CD4-positive, alpha-beta T cell (primary cell): ENCODE measurements at places on chromosomes 2 and 18.

GRCh38 chr2:96264656-96265348 is 995 bp downstream of the TMEM127 start:
- DNase-seq: no peak
- H3K4me3 ChIP-seq: peak overlapping the region; percentile 86
- peak overlapping the region; percentile 31 for H3K27ac ChIP-seq
- peaks cover 52% of the 10 kb centered on the region for H3K36me3 ChIP-seq

DNA sequence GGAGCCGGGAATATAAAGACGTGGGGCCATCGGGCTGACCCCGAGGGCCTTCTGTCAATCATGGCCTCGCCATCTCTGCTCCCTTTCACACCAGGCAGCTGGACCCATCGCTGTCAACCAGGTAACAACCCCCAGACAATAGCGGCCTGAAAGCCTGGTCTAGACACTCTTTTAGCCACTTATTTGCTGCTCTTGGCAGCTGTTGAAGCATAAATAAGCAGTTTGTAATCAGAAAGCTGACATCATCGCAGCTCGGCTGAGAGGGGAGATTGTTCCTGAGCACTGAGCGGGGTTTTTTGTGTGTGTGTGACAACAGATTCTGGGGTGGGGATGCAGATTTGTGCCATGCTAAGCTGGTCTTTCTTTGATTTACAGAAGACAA is 423.6 kb upstream of the POU3F3 start:
- DNase-seq: no peak
- no peaks in the 10 kb centered on the region for H3K4me1 ChIP-seq
- H3K36me3 ChIP-seq: no peaks in the 10 kb centered on the region
- H3K4me3 ChIP-seq: no peak overlapping the region

DNA sequence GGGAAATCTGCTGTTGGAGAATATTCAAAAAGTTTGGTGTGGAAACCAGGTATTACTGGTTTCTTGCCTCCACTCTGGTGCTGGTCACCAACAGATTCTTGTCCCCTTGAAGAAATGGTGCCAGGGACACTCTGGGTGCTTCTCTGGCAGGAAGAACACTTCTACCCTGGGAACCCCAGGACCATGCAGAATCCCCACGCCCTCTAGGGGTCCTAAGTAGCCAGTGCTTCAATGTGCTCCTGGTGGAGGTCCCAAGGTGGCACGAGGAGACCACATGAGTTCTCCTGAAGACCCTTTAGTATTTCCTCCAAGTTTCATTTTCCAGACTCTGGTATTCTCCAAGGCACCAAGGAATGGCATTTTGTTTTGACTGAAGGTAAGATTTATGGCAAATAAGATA is 380.6 kb downstream of the TSN start:
- no peak for DNase-seq
- no peaks in the 10 kb centered on the region for H3K4me1 ChIP-seq
- no peaks in the 10 kb centered on the region for H3K36me3 ChIP-seq
- no peaks in the 10 kb centered on the region for H3K27me3 ChIP-seq

- no peak overlapping the region for H3K4me3 ChIP-seq
- no peaks in the 10 kb centered on the region for H3K27me3 ChIP-seq
- H3K27ac ChIP-seq: no peak overlapping the region
- DNase-seq: no peak
- no peaks in the 10 kb centered on the region for H3K4me1 ChIP-seq
These were observed 12.7 kb downstream of the ABI2 start for GRCh38 chr2:203340791-203341487.

DNA sequence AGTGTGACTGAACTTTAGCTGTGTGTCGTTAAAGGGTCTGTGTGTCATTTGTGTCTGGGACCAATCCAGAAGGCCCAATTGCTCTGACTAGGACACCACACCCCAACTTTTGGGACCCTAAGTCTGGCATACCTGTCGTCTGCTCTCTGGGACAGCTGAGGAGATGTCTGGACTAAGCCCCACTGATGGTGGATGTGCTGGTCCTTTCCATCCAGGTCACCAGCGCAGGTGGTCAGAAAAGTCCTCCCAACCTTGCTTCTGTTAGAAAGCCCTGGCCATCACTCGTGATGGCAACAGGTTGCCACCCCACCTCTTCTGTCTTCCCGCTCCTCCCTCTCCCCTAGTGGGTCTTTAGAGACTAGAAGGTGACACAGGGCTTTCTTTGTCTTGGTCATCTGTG is 37.6 kb upstream of the TWIST2 start:
- no peak overlapping the region for H3K27ac ChIP-seq
- no peak overlapping the region for H3K4me3 ChIP-seq
- no peaks in the 10 kb centered on the region for H3K27me3 ChIP-seq
- H3K36me3 ChIP-seq: no peaks in the 10 kb centered on the region

DNA sequence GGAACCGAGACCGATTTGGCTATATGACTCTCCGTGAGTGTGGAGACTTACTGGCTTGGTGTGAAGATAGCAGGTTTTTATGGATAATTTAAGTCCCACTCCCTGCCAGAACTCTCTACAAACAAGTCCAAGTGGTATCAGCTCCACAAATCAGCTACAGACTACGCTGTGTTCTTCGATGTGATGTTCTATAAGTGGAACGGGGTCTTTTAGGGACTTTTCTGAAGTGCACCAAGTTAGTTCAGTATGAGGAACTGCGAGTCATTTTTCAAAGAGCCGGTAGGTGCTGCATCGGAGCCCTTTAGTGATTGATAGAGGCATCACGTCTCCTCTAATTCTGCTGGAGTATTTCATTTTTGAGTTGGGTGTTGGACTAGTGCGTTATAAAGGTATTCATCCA is 107.1 kb downstream of the TSHZ1 start:
- H3K4me1 ChIP-seq: no peaks in the 10 kb centered on the region
- no peaks in the 10 kb centered on the region for H3K36me3 ChIP-seq
- H3K4me3 ChIP-seq: no peak overlapping the region
- no peak overlapping the region for H3K27ac ChIP-seq
- DNase-seq: no peak

DNA sequence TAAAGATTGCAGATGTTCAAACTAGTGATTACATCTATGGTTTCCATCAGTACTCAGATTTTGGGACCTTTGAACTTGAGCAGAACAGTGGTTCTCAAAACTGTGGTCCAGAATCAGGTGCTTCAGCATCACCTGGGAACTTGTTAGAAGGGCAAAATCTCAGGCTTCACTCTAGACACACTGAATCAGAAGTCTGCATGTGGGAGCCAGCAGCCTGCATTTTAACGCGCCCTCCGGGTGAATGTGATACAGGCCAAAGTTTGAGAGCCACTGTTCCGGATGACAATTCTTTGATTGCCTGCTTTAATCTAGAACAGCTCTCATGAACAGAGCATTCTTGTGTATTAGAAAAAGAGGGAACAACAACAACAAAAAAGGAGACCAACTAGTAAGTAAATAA is 261.7 kb downstream of the GPD2 start:
- no peaks in the 10 kb centered on the region for H3K27me3 ChIP-seq
- no peak for DNase-seq
- H3K4me1 ChIP-seq: no peaks in the 10 kb centered on the region
- no peak overlapping the region for H3K27ac ChIP-seq

DNA sequence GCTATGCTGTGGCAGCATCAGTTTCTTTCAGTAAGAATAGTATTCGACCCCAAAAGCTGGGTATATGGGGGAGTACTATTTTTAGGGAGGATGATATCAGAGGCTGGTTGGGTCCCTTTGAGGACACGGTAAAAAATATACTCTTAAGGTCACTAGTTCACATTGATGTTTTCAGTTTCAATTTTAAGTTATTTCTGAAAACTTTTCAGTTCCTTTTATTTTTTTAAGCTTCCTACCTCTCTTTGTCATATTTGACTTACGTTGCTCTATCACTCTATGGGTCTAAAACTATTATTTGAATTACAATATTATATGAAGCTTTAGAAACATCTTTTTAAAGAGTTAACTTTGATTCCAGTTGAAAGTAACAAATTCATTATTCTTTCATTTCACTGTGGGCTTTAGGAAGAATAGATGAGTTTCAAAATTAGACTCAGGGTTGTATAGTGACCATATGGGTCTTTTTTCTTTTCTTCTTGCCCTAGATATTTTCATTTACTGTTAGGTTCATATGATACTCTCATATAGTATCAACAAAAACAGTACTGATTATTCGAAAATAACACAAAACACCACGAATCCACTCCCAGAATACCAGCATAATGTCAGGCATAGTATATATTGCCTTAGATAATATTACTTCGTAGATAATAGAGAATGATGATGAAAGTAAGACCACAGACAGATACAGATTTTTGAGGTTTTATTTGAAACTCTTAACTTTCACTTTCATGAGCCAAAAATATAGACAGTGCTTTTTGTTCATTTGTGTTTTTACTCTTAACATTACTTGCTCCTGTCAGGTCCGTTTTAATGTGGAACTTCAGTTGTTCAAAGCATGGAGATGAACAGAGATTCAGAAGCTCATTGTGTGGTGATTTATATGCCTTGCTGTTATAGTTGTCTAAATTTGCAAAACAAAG is 9.8 kb downstream of the RMDN2 start:
- H3K27me3 ChIP-seq: no peaks in the 10 kb centered on the region
- DNase-seq: peak; percentile 31
- peak overlapping the region; percentile 7 for H3K4me3 ChIP-seq

- no peaks in the 10 kb centered on the region for H3K4me1 ChIP-seq
- no peak overlapping the region for H3K27ac ChIP-seq
- no peaks in the 10 kb centered on the region for H3K27me3 ChIP-seq
- no peak for DNase-seq
These were observed 27.0 kb upstream of the FAM124B start for GRCh38 chr2:224428787-224429440.

DNA sequence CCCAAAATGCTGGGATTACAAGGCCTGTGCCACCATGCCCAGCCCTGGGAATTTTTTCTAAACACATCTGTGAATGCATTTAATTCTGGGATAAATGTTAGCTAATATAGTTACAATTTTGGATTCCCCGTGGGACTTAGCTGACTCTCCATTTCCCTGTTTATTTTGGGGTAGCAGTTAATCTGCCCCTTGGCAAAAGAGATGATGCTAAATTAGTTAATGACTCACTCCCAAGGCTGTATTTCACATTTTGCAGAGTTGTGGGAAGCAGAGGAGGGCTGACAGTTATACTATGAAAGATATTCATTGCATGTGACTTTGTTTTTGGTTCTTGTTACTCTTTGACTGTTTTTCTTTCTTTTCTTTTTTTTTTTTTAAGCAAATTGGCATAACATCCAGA is 3.2 kb downstream of the MTHFD2 start:
- no peaks in the 10 kb centered on the region for H3K27me3 ChIP-seq
- H3K4me3 ChIP-seq: no peak overlapping the region
- H3K4me1 ChIP-seq: peaks cover 50% of the 10 kb centered on the region
- H3K36me3 ChIP-seq: no peaks in the 10 kb centered on the region
- DNase-seq: no peak

- H3K27me3 ChIP-seq: no peaks in the 10 kb centered on the region
- no peak overlapping the region for H3K27ac ChIP-seq
- no peak overlapping the region for H3K4me3 ChIP-seq
These were observed 242.1 kb downstream of the TMX3 start for GRCh38 chr18:68472701-68473295.

- DNase-seq: no peak
- no peaks in the 10 kb centered on the region for H3K27me3 ChIP-seq
- no peaks in the 10 kb centered on the region for H3K36me3 ChIP-seq
- no peaks in the 10 kb centered on the region for H3K4me1 ChIP-seq
- no peak overlapping the region for H3K27ac ChIP-seq
- no peak overlapping the region for H3K4me3 ChIP-seq
These were observed 223.5 kb downstream of the PIK3C3 start for GRCh38 chr18:42178376-42179080.

DNA sequence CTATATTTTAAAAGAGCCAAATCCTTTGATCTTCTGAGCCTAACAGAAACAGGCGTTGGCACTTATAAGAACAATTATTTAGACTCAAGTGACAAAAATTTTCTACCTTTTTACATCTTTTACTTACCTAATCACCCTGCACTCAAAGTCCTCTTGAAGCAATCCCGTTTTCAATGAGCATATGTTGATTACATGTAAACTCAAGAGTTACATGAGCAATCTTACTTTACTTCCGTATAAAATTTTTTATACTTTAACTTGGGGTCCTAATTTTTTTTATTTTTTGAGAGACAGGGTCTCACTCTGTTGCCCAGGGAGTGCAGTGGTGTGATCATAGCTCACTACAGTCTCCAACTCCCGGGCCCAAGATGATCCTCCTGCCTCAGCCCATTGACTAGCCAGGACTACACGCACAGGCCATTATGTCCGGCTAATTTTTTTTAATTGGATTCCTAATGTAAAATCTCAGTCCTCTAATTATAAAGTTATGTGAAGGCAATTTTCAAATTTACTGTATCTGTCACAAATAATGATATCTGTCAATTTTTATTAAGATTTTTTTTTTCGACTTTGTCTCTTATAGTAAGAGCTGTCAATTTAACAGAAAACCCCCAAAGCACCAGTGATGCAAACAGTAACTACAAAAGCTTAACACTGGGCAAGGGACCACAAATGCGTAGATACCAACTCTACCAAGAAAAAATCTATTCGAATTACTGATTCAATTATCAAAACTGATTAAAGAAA is 19.1 kb upstream of the STPG4 start:
- peaks cover 16% of the 10 kb centered on the region for H3K36me3 ChIP-seq
- H3K4me1 ChIP-seq: peaks cover 17% of the 10 kb centered on the region
- H3K27me3 ChIP-seq: no peaks in the 10 kb centered on the region
- H3K27ac ChIP-seq: peak overlapping the region; percentile 71

- peaks cover 2% of the 10 kb centered on the region for H3K4me1 ChIP-seq
- no peak overlapping the region for H3K4me3 ChIP-seq
These were observed 286.3 kb downstream of the BCL11A start for GRCh38 chr2:60267122-60267521.

DNA sequence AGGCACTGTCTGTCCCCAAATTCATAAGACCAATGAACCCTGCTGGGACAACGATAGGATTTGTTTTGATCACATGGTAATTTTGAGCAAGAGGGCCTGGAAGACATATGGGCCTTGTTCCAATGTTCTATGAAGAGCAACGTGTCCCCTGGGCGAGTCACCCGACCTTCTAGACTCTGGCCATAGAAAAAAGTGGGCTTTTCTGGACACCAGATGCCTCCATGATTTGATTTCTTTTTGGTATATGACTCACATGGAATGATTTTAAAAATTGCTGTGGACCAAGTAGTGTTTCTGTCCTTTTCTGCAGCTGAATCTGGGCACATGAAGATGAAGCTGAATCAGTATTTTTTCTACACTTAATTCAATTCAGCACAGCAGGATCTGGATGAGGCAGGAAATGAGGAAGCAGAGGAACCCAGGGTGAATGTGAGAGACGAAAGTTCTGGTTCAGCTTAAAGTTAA is 104.9 kb downstream of the CDC42EP3 start:
- DNase-seq: no peak
- no peaks in the 10 kb centered on the region for H3K27me3 ChIP-seq
- no peaks in the 10 kb centered on the region for H3K36me3 ChIP-seq
- H3K4me3 ChIP-seq: no peak overlapping the region
- no peak overlapping the region for H3K27ac ChIP-seq

DNA sequence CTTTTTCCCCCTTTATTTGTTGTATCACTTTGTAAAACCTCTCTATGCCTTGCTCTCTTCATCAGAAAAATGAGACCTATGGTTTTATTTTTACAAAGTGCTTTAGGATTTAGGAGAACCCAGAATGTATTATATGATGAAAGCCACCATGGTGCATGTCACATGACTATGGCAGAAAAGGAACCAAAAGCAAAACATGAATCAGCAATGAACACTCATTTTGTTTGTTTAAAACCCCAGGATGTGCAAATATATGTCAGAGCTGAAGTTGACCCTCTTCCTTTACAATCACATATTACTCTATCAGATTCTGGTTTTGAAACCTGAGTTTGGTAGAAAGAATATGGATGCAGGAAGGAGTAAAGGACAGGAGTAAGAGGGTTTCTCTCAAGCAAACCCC is 70.0 kb downstream of the FIGN start:
- H3K27ac ChIP-seq: no peak overlapping the region
- H3K4me3 ChIP-seq: no peak overlapping the region
- no peaks in the 10 kb centered on the region for H3K36me3 ChIP-seq
- no peaks in the 10 kb centered on the region for H3K27me3 ChIP-seq

GRCh38 chr2:113692698-113693428 is 63.6 kb downstream of the SLC35F5 start:
- no peaks in the 10 kb centered on the region for H3K36me3 ChIP-seq
- no peaks in the 10 kb centered on the region for H3K27me3 ChIP-seq
- no peak for DNase-seq
